ENCODE measurements at places on chromosomes 2 and 18.

GRCh38 chr2:33873076-33873605 lies 274.0 kb upstream of the FAM98A start:
- no peak for DNase-seq

DNA sequence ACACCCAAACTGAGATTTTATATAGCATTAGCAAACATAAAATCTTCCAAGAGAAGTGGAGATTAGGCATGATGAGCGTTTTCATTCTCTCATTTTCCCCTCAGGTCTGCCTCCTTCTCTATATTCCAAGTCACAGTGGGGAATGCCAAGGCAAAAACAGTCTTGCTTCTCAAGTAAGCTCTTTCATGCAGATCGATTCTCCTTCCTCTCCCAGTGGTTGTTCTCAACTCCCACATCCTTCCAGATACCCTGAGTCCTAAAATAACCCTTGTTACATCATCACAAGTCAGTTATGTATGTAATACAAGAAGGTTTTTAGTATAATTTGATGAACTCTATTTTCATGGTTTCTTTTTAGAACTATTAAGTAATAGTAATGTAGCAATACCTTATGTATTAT lies 150.6 kb downstream of the TXNL1 start:
- no peak for DNase-seq

DNA sequence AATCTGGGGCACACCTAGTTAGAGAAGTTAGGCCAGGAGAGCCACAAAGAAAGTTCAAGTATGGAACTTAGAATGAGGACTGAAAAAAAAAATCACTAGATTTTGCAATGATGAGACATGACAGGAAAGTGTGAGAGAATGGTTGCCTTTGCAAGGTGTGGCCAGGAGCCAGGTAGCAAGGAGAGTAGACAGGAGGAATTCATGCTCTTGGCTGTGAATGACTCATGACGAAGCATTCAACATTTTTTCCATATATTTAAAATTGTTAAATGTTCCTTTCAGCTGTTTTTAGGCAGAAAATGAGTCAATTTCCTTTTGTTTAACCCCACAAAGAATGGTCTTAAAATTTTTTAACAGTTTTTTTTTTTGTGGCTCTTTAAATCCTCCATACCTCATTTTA lies 636.9 kb downstream of the PLCL1 start:
- no peak for DNase-seq

DNA sequence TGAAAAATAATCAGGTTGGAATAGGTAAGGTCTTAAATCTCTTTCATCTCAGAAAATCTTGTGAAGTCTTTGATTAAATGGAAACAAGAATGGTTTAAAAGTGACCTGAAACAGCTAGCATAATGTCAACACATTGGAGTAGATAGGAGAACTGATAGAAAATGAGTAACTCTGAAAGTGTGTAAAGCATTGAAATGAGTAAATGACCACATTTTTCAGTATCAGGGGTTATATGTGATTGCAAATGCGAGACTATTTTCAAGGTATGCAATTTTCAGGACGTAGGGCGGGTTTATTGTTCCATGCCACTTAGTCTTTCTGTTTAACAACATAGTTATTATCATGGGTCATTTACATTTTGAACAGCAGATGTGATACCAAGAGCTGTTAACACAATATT lies 1383.2 kb downstream of the LRP1B start:
- DNase-seq = no peak

DNA sequence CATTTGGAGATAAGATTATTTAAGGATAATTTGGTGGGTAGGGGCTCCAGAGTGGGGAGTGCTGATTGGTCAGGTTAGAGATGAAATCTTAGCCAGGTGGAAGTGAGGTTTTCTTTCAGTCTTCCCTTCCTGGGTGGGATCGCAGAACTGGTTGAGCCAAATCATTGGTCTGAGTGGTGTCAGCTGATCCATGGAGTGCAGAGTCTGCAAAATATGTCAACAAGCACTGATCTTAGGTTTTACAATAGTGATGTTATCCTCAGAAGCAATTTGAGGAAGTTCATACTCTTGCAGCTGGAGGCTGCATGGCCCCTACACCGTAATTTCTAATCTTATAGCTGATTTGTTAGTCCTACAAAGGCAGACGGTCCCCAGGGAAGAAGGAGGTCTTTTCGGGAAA lies 1483.4 kb upstream of the ZEB2 start:
- no peak for DNase-seq

GRCh38 chr2:54945391-54946219 lies 104.6 kb downstream of the RTN4 start:
- DNase-seq = no peak

DNA sequence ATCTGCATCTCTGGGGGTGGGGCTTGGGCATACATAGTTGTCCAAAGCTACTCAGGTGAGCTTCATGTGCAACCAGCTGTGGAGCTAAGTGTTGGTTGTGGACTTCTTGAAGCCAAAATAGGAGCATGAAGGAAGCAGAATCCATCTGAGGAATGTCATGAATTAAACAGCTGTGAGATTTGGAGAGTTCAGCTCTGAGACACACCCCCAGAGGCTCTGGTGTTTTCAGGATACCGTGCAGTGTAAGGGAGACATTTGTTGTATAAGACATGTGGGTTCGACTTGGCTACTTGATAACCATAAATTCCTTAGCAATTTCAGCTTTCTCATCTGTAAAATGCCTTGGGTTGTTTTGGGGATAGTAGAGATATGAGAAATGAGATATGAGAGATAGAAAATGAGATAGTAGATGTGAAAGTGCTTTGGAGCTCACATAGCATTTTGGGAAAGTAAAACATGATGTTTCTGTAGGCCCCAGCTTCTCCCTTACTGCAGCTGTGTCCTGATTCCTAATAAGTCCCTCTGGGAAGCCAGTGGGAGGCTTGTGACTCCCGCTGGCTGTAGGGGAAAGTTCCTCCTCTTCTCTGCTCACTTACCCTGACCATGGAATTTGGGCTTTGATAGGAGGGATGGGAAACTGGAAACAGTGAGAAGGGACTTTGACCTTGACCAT lies 50.0 kb downstream of the DPYSL5 start:
- DNase-seq = no peak

DNA sequence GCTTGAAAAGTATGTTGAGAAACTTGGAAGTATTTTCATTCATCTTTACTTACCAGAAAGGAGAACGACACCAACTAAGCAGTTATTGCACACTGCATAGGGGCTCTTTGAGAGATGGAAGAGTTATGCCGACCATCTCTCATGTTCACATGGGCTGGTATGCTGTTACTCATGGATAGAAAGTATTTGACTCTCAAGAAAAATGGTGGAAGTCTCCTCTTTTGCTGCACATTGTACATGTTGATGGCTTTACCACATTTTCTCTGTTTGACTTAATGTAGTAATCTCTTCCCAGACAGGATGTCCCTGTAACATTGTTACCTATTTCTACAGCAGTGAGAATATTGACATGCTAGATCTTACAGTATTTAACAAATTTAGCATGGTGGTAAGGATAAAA lies 23.2 kb downstream of the CAB39 start:
- DNase-seq = no peak

- no peak for DNase-seq
Measured at GRCh38 chr2:227301523-227301922, 23.5 kb upstream of the MFF start.

GRCh38 chr2:98036349-98037000 lies 40.7 kb upstream of the TMEM131 start:
- DNase-seq = no peak

DNA sequence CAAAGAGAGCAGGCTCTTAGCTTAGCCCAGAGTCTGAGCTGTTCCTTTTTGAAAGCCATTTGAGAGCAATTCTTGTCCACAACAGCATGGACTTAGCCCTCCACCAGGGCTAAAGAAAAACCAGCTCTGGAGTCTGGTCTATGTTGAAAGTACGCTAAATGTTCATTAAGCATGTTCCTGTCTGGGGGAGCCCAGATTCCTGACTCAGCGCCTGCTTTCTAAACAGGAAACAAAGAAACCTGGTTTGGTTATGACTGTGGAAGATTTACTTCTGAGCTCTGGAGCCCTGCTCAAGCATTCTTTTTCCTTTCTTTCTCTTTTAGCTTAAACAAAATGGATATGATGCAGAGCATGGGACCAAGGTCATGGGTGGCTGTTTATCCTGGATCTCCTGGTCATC lies 279.8 kb downstream of the RBM43 start:
- no peak for DNase-seq

- DNase-seq = no peak
Measured at GRCh38 chr2:168090366-168091135, 156.8 kb downstream of the STK39 start.

DNA sequence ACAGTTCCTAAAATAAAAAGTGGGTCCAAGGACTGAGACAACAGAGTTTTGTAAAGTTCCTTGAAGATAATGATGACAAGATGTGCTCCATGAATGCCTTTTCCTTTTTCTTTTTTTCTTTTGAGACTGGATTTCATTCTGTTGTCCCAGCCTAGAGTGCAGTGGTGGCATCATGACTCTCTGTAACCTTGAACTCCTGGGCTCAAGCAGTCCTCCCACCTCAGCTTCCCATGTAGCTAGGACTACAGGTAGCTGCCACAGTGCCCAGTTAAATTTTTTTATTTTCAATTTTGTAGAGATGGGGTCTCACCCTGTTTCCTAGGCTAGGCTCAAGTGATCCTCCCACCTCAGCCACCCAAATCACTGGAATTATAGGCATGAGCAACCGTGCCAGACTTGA lies 16.1 kb upstream of the TTC27 start:
- no peak for DNase-seq

- DNase-seq = no peak
Measured at GRCh38 chr2:32742376-32742775, 114.5 kb downstream of the TTC27 start.

DNA sequence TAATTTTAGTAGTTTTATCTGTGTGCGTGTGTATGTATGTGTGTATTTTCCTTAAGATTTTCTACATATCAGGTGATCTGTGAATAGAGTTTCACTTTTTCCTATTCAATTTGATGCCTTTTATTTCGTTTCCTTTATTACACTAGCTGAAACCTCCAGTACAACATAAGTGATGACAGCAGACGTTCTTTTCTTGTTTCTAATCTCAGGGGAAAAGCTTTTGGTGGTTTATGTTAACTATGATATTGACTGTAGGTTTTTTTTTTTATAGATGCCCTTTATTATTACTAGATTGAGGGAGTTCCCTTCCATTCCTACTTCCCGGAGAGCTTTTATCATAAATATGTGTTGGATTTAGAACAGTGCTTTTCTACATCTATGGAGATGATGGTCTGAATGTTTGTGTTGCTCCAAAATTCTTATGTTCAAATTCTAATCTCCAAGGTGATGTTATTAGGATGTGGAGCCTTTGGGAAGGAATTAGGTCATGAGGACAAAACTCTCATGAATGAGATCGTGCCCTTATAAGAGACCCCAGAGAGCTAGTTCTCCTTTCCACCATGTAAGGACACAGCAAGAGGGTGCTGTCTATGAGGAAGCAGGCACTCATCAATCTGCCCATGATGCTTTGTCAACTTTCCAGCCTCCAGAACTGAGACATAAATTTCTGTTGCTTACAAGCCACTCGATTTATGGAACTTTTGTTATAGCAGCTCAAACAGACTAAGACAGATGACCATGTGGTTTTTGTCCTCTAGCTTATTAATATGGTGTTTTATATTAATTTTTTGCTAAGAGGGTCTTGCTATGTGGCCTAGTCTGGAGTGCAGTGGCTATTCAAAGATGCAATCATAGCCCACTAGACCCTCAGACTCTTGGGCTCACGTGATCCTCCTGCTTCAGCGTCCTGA lies 5.9 kb upstream of the RHBDD1 start:
- no peak for DNase-seq

DNA sequence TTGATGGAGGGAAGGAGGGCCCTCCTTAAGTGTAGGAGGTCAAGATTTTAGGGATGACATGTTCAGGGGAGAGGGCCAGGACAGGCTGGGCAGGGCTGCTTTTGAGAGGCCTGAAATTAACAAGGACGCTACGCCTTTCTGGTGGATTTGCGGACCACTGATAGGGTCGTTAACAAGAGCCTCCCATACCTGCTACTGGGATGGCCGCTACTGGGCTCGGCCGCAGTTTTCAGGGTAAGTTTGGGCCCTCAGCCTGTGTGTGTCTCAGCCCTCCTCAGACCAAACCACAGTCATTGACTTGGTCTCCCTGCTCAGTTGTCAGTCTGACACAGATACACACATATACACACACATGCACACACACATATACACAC lies 180.9 kb downstream of the SMAD2 start:
- no peak for DNase-seq

DNA sequence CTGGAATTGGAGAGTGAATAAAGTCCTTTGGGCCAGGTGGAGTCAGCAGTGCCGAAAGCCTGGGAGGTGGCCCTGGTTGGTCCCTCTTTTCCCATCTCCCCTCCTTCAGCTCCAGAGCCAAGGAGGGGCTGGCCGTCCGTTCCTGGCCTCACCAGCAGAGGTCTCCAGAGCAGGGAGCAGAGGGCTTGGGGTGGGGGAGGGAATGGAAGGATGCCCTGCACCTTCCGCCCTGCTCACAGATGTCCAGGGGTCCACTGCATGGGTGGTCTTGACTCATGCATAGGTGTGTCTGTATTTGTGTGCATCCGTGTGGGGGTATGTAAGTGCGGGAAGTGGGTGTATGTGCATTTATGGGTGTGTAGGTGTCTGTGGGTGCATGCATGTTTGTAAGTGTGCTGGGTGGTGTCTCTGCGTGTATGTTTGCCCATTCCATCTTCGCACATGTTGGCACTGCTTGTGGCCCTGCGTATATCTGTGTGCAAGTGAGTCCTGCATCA lies 201.8 kb downstream of the ZFP36L2 start:
- no peak for DNase-seq

DNA sequence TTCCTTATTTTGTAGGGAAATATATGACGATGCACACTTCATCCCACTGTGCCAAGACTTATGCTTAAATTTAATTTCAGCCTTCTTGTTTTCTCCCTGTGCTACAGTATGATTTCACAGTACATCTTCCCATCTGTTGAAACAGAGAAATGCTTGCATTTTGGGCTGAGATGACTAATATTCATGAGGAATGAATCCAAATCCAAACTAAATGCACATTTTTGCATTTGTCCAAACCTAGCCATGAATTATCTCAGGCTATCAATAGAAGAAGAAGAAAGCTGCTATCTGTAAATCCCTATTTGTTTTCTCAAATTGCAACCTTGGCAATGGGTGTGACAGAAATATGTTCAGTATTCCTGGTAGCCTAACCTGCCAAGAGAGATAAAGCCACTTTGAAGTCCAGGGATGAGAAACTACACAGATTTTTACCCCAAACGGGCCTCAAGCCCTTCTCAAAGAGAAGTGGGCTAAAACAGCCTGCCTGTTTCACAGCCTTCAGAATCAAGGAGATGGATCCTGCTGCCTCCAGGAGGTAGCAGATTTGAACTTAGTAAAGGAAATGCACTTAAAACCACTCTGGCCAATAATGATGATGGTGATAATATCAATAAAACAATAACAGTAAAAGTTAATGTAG lies 306.9 kb upstream of the NT5C1B start:
- no peak for DNase-seq

GRCh38 chr2:130258356-130258755 lies 60.1 kb upstream of the TUBA3E start:
- DNase-seq = no peak
